Stimulated activated CD4-positive, alpha-beta T cell treated with anti-CD3 and anti-CD28 coated beads, Interleukin-1b, Interleukin-23, amount 100 ng/mL, for 1 hour (primary cell): ENCODE measurements at places on chromosomes 6 and 20.

DNA sequence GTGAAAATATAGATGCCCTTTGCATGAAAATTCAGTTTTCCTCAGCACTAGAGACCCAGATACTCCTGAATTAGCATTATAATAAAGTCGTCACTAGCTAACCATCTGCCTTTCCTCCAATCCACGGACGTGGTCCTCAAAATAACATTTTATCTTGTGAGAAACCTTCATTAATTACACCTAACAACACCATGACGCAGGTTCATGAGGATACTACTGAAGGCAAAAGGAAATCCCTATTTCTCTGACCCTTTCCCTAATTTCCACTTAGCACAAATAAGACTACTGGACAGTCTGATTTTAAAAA lies 1.3 kb upstream of the PNISR start:
- DNase-seq, result no peak

- no peak for DNase-seq
Measured at GRCh38 chr20:40090236-40090635, 598.8 kb downstream of the MAFB start.

DNA sequence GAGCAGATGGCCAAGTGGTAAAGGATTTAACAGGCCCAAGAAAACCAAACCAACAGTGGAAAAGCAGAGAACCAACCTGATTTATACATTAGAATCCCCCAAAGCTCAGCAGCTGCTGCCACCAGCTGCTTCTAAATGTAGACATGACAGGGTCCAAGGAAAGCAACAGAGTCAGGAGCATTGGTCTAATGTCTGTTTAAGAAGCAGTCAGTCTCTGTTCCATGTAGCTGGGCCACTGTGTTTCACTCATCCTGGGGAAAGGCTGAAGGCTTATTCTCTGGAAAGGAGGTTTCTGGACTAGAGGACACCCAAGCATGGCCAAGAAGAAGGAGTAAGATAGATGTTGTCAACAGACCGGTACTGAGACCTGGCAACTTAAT lies 75.4 kb downstream of the TMEM244 start:
- DNase-seq, result no peak

- no peak for DNase-seq
Measured at GRCh38 chr20:21808863-21809664, 103.6 kb downstream of the PAX1 start.

DNA sequence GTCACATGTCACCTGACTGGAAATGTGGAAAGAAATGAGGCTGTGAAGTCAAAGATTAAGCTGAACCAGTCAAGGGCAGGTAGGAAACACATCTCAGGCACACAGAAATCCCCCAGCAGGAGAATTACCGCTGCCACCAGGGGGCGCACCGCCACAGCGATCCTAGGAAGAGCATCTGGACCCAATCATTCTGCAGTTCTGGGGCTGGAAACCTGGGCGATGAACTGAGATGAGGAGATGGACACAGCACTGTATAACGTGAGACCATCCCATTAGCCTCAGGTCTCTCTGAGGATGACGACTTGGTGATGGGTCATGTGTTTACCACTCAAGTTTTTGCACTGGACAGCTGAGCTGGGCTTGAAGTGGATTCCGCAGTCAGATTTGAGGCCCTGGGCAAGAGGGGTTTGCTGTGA lies 6.5 kb upstream of the SLC24A3 start:
- no peak for DNase-seq

GRCh38 chr6:10163203-10163962 lies 251.5 kb downstream of the TFAP2A start:
- no peak for DNase-seq

- DNase-seq, result no peak
Measured at GRCh38 chr6:42400886-42401612, 50.7 kb downstream of the TRERF1 start.

DNA sequence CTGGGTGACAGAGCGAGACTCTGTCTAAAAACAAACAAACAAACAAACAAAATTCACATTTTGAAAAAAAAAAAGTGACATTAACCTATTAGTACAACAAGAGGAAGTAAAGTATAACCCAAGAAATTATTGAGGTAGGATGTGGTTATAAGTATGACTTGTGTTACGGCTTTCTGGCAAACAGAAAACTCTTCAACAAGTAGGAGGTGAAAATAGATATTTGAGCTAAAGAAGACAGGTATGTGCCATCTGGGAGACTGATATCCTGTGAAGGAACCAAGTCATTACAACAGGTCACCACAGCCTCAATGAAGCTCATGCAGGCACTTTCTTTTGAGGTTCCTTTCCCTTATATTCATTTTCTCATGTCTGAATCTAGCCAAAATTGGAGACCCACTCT lies 28.8 kb downstream of the TLDC2 start:
- no peak for DNase-seq

DNA sequence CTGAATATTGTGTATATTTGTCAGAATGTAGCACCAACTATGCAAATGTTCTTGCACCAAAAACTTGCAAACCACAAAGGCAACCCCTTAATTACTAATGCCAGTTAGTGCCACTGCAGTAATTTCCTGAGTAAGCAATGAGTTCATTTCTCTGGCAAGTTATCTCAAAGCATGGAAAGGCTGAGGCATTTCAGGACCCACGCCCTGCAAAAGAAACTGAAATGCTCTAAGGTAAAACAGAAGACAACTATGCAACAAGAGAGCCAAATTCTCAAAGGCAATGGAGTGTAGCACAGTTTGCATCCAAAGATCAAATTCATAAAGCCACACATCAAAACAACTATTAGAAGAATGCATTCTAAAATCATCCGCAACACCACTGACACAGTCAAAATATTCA lies 994.4 kb downstream of the EYS start:
- DNase-seq, result no peak

DNA sequence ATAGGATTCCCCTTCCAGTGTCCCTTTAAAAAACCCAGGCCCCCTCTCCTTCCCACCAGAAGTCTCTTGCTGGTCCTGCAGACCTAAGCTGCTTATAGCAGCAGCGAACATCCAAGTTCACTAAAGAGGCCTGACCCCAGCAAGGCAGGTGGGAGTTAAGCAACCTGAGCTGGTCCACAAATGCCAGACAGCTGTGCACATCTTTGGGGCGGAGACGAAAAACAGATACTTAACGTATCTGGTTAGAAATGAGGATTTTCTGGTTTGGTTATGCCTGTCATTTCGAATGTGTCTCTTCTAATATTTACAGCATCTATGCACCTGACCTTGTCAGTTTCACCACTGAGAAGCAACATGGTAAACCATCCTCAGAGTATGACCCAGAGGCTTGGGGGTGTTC lies 87.8 kb downstream of the SLC2A10 start:
- no peak for DNase-seq

DNA sequence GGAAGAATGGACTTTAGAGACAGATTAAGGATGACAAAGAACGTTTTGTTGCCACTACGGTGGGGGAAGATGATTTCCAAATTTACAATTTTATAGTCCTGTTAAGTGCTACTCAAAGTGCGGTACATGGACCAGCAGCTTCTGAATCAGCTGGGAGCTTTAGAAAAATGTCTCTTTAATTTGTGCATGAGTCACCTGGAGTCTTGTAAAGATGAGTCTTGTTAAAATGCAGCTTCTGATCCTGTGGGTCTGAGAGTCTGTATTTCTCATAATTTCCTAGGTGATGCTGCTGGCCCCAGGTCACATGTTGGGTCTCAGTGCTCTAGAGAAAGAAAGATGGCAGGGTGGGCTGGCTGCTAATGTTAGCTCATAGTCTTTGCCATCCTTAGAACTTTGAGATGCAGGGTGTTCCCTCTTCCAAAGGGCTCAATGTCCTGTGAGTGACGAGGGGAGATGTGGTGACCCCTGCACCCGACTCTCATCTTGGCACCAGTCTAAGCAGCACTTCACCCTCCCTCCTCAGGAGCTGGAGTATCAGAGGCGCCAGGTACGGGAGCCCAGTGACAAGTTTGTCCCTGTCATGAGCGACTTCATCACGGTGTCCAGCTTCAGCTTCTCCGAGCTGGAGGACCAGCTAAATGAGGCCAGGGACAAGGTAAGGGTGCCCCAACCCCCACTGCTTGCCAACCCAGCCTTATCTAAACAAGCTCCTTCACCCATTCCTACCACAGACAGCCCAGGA lies 34.5 kb downstream of the MOCS1 start:
- DNase-seq, result no peak

DNA sequence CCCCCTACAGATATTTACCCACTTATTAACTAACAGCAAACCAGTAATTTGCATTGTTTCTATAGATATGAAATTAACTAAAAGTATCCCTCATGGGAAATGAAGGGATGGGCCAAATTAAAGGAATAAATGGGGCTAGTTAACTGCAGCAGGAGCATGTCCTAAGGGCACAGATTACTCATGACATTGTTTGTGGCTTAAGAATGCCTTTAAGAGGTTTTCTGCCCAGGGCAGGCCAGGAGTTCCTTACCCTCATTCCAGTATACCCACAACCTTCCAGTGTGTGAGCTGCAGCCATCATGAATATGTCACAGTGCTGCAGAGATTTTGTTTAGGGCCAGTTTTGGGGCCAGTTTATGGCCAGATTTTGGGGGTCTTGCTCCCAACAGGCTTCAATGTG lies 1101.9 kb downstream of the PRIM2 start:
- no peak for DNase-seq

DNA sequence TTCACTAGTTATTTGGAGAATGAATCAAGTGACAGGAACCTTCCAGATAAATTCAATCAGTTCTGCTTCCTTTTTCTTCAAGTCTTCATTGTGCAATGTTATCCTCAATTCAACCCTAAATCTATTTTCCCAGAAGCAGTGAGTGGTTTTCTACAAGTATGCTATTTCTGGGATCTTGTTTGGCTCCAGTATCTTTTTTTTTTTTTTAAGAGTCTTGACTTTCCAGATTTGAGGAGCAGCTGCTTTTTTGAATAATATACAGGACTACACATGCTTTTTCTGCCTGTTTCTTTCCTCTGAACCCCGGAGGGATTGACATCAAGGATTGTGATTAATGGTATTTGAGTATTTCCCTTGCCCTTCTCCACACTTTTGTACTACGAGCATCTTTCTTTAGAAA lies 339.2 kb upstream of the JAG1 start:
- no peak for DNase-seq

- no peak for DNase-seq
Measured at GRCh38 chr6:140671926-140672325, 1297.5 kb upstream of the CITED2 start.

GRCh38 chr6:75472885-75473284 lies 20.7 kb downstream of the FILIP1 start:
- no peak for DNase-seq

GRCh38 chr20:15776770-15777466 lies 796.3 kb downstream of the KIF16B start:
- DNase-seq, result no peak

DNA sequence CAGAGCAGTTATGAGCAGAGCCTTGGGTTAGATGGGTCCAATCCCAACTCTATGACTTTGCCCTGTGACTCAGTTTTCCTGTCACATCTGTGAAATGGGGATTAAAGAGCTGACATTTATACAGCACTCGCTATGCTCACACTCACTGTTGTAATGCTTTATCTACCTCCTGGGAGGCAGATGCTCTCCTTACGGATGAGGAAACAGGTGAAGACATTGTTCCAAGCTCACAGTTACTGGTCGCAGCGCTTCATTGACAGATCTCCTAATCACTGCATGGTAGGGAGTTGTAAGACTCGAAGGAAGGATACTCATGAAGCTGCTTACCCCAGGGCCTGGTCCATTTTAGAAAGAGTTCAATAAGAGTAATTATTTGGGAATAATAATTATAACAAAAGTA lies 2.9 kb upstream of the MYLK2 start:
- no peak for DNase-seq

- DNase-seq, result no peak
Measured at GRCh38 chr20:47758517-47759450, 26.5 kb downstream of the SULF2 start.

- DNase-seq, result no peak
Measured at GRCh38 chr6:17446713-17447112, 53.3 kb downstream of the CAP2 start.

GRCh38 chr20:58635279-58635665 lies 15.8 kb upstream of the STX16 start:
- DNase-seq, result no peak

- no peak for DNase-seq
Measured at GRCh38 chr20:2869381-2869780, 3.9 kb upstream of the PTPRA start.

- DNase-seq, result no peak
Measured at GRCh38 chr6:170291271-170292110, 613 bp upstream of the DLL1 start.

DNA sequence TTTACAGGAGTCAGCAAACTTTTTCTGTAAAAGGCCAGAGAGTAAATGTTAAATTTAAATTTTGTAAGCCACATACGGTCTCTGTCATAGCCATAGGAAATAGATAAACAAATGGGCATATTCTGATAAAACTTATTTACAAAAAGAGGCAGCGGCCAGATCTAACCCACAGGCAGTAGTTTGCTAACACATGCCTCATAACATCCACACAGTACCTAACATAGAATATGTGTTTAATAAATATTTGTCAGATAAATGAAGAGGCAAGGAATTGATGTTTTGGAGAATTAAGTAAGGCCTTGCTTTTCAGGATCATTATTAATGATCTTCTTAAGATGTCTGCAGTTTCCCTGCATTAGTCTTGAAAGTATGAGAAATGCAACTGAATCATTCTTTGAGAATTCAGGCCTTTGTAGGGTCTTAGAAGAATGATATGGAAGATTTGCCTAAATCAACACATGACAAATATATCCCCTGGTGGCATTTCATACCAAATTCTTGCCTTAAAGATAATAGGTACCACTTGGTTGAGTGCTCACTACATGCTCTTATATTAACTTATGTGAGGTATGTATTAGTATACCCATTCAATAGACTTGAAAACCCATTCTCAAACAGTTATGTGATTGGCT lies 39.3 kb upstream of the TRAM2 start:
- no peak for DNase-seq

- no peak for DNase-seq
Measured at GRCh38 chr6:56245903-56246351, 1.5 kb downstream of the COL21A1 start.

GRCh38 chr20:11766961-11767360 lies 150.7 kb upstream of the BTBD3 start:
- DNase-seq, result no peak

DNA sequence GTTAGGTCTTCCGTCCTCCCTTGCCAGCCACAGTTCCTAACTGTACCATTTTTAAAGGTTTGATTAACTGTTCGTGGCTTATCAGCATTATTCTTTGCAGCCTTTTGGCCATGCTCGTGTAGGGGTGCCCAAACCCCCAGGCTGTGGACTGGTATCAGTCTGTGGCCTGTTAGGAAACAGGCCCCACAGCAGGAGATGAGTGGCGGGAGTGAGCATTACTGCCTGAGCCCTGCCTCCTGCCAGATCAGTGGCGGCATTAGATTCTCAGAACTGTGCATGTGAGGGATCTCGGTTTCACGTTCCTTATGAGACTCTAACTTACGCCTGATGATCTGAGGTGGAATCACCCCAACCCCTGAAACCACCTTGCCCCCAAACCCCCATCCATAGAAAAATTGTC lies 79.3 kb downstream of the TBC1D7 start:
- no peak for DNase-seq

- DNase-seq, result no peak
Measured at GRCh38 chr6:166306378-166307081, 1.7 kb downstream of the PRR18 start.
